ENCODE measurements at places on chromosomes 12 and 14.

- DNase-seq: no peak
Observed at GRCh38 chr12:27343255-27344000, 10.8 kb downstream of the BMAL2 start.

- no peak for DNase-seq
Observed at GRCh38 chr12:75947156-75947723, 84.3 kb downstream of the PHLDA1 start.

- no peak for DNase-seq
Observed at GRCh38 chr14:88856786-88857366, 32.4 kb downstream of the TTC8 start.

- no peak for DNase-seq
Observed at GRCh38 chr12:6535960-6536847, 1.9 kb downstream of the GAPDH start.

DNA sequence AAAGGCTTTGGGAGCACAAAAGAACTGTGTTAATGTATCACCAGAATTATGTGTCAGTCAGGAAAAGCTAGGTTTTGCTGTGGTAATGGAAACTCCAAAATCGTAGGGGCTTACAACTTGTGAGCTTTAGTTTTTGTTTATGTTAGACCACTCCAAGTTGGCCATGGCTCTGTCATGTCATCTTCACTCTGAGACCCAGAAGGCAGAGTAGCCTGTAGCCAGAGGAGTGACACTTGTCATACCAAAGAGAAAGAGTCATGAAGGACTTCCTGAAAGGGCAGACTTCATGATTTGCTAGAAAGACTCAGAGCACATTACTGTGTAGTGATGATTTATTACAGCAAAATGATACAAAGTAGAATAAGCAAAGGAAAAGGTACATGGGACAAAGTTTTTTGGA is 133.6 kb upstream of the SSTR1 start:
- peak; percentile 22 for DNase-seq

GRCh38 chr12:53720946-53721345 is 6.3 kb downstream of the CALCOCO1 start:
- DNase-seq: no peak

Measured in CD4-positive, alpha-beta T cell treated with Interleukin-21 for 1 hour (primary cell).